Mammary epithelial cell (primary cell): ENCODE measurements at places on chromosomes 16 and 17. TPM values are rescaled to one million over a fixed set of nuclear protein-coding genes. Genes with fewer than 3 reads are reported as not detected.

- no peak for DNase-seq
Measured at GRCh38 chr17:32930512-32930911, 2.6 kb downstream of the TMEM98 start.

- no peak for DNase-seq
Measured at GRCh38 chr16:17801068-17801467, 330.3 kb upstream of the XYLT1 start.

DNA sequence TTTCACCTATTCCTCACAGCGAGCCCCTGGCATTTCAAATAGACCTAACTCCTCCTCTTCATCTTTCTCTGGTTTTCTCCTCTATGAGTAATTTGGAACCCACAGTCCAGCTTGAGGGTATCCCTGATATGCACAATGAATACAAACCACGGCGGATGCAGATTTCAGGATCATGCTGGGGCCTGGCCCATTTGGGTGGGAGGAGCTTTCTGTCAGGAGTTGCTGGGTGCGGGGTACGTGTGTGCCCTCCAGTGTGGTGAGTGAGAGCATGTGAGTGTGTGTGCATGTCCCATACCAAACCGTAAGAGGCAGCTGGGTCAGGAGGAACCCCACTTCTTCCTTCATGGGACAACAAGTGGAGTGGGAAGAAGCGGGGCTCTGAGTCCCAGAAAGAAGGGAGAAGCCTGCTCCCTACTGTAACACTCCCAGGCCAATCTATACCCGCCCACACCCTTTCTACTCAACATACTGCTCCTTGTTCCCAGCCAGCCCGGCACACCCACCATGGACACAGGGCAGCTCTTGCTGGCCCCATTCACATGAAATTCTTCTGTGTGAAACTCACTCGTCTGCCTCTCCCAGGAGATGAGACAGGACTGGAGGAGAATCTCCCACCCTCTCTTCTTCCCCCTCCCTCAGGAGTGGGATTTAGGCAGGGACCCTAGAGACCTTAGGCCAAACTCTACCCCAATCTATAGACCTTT is 18.4 kb downstream of the CNTNAP1 start:
- DNase-seq = no peak

GRCh38 chr17:310111-311010 is 42.2 kb downstream of the RPH3AL start:
- no peak for DNase-seq

DNA sequence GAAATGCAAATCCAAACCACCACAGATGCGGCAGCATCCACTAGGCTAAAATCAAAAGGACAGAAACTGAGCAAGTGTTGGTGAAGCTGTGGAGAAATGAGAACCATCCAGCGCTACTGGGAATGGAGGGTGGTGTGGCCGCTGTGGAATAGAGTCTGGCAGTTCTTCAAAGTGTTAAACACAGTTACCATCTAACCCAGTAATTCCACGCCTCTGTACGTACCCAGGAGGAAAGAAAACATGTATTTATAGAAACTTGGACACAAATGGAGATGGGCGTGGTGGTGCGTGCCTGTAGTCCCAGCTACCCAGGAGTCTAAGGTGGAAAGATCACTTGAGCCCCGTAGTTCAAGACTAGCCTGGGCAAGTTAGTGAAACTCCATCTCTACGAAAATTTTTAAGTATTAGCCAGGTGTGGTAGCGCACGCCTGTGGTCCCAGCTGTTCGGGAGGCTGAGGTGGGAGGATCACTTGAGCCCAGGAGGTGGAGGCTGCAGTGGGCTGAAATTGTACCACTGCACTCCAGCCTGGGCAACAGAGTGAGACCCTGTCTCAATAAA is 11.6 kb downstream of the SLC25A10 start:
- peak; percentile 60 for DNase-seq

DNA sequence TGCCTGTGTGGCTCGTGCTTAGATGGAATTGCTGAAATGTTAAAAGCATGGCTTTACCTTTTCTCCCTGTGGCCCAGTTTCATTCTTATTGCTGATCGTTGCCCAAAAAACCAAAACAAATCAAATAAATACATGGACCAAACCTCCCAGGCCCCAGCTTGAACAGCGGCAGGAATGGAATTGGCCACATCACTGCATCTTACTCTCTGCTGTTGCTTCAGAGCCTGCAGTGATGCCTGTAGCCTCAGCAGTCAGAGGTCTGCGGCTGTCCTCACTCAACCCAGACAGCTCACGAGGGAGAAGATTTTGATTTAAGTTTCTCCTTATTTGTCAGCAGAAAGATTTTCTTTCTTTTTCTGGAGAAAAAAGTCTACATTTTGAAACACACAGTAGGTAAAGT is 91.5 kb downstream of the NPIPB11 start:
- no peak for DNase-seq

- DNase-seq = no peak
Measured at GRCh38 chr16:831571-832413, 31.3 kb upstream of the GNG13 start.

- DNase-seq = no peak
Measured at GRCh38 chr17:27896701-27897100, 3.5 kb upstream of the LYRM9 start.

DNA sequence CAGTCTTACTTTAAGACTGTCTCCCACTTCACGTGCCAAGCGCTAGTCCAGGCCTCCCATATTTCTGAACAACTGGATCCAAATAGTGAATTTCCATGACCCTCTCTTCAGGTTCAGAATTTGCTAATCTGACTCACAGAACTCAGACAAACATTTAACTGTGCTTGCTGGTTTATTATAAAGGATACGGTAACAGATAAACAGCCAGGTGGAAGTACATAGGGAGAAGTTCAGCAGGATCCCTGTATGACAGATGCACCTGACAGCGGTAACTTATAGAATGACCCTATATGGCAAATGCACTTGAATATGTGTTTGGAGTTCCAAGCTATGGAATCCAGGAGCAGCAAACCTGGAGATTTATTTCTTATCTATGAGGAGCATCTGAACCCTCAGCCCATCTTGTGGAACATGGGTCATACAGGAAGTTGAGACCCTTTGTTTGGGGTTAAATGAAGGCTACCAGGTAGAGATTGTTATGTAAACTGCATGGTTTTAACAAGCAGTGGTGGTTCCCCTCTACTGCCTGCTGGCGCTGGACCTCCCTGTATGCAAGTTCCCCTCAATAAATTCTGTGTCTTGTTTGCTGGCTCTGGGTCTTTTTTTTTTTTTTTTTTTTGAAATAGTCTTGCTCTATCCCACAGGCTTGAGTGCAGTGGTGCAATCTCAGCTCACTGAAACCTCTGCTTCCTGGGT is 622.6 kb downstream of the KCNJ2 start:
- no peak for DNase-seq

DNA sequence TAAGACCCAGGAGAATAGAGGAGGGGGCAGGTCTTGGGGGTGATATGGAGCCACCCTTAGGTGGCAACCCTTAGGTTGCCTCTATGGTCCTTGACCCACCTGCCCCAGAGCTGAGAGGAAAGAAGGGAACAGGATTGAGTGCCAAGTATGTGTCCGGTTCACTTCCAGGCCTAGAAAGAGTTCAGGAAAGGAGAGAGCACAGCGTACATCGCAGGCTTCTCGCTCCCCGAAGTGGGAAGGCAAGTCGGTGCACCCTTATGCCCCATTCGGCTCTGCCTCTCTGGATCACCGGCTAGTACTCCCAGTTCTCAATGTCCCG is 631 bp downstream of the SP6 start:
- no peak for DNase-seq

DNA sequence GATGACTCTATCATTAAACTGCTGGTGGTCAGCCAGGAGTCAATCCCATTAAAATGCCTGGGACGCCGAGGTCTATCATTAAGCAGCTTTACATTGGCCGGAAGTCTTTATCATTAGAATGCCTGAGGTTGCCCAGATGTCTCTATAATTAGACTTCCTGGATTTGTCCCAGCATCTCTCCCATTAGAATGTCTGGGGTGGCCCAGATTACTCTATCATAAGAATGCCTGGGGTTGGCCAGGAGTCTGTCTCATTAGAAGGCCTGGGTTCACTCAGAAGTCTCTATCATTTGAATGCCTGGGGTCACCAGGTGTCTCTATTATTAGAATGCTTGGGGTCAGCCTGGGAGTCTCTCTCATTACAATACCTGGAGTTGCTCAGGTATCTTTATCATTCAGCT is 2227.2 kb downstream of the TP53TG3F start:
- DNase-seq = no peak

DNA sequence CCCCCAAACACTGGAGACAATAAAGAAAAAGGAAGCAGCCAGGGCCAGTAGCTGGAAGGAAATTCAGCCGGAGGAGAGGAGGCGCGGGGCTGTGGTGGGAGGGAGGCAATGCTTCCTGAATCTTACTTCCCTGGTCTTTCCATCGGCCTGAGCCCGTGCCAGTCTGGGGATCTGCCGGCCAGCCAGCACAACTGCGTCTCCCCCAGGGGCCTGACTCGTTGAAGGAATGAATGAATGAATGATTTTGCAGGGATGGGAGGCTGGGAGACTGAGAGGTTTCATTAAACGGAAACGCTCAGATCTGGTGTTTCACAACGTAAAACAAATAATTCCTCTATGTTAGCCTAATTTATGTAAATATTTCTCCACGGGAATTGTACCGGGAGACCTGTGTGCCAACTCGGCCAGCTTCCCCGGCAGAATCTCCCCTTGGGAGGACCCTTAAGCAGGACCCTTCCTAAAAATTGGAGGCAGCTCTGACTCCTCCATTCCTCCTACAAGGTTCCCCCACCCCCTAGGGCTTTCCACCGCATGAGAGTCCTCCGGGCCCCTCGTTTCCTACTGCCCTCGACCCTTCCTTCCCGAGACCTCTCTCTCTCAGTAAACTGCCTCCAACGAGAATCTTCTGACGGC is 1.3 kb upstream of the BAIAP2 start:
- DNase-seq = no peak

DNA sequence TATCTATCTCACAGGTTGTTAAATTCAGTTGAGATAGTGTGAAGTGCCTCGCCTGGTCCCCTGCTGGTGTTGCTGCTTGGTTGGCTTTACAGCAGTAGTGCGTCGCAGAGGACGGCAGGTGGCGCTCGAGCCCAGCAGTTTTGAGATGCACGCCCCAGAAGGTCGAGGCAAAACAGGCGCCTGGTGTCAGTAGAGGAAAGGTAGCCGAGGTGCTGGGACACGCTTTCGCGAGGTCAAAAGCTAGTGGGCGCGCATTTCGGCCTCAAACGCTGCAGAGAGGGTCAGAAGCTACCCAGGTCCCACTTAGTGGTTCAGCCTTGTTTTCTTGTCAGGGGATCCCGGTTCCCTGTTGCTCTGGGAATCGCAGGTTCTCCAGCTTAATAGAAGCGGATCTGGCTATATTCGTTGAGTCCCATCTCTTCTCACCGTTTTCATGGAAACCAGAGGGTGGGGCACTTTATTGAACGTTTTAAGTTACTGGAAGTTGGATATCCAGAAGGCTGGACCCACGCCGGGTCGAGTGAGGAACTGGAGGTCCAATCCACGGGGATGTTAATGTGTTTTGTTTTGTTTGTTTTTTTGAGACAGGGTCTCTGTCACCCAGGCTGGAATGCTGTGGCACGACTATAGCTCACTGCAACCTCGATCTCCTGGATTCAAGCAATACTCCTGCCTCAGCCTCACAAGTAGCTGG is 10.3 kb upstream of the ZFP90 start:
- DNase-seq = peak; percentile 72

DNA sequence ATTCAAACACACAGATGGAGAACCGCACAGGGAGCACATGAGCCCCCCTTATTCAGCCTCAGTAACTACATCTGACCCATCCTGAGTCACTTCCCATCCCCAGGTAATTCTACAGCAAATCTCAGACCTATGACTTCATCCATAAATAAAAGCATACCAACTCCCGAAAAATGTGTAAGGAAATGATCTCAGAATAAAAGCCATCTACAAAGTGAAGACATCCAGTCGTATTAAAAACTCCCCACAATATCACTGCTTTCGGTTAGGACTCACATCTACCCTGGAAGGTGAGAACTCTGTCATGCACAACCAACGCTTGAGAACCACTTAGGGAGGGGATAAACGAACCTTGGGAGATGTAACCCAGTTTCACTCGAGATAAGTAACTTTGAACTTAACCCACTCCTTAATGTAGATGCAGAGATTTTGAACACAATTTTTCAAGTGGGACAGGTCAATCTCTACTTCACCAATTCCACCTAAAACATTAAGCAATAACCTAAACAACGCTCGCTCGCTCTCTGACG is 1.3 kb downstream of the USP36 start:
- peak; percentile 71 for DNase-seq

GRCh38 chr17:16171613-16172012 is 43.7 kb downstream of the NCOR1 start:
- DNase-seq = no peak

DNA sequence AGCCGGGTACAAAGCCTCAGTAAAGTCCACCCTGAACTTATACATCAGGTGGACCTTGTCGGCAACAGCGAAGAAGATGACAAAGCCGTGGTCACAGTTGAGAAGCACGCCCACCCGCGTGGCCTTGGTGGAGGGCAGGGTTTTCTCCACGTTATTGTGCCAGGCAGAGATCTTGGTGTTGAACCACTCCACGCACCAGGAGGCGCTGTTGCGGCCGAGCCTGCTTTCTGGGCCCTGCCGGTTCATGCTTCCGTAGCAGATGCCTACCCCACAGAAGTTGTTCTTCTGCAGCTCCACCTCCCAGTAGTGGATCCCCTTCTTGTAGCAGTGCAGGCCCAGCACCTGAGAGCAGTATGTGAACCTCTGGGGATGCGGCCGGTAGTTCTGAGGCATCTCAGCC is 22.1 kb downstream of the TRIM25 start:
- DNase-seq = no peak

- DNase-seq = no peak
Measured at GRCh38 chr17:57915985-57916757, 39.0 kb downstream of the CUEDC1 start.

DNA sequence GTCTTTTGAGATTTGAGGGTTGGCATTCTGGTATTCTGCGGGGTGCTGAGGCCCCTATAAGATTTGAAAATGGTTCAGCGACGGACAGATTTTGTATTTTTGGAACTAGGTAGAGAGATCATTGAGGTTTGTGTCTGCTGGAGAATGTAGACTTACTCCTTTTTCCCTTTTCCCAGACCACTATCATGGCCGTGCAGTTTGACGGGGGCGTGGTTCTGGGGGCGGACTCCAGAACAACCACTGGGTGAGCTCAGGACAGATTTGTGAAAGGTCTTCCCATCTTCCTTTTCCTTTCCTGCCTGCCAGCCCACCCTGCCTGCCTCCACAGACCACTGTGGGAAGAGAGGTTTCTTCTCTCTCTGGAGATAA is 572 bp downstream of the PSMB6 start:
- DNase-seq = peak; percentile 27

- DNase-seq = peak; percentile 41
Measured at GRCh38 chr16:22890976-22891375, 77.0 kb downstream of the HS3ST2 start.

GRCh38 chr16:11273721-11274324 is 394 bp upstream of the PRM3 start:
- no peak for DNase-seq

Gene LRRC59
- 118 TPM for total RNA-seq

Gene CES5A
- total RNA-seq = not detected

Gene CMTM2
- total RNA-seq = not detected

Gene NOMO2
- 119 TPM for total RNA-seq

Gene SPN
- not detected for total RNA-seq

Gene VPS4A
- 38.4 and 46.6 TPM in 2 replicates for total RNA-seq

Gene YPEL2
- total RNA-seq = 6.8 TPM

Gene COL1A1
- total RNA-seq = 14.2 TPM

Gene ZSCAN10
- not detected for total RNA-seq

Gene SETD1A
- total RNA-seq = 8.5 TPM
